Naive B cell (primary cell): ENCODE measurements at places on chromosomes 2 and 18.
A peak's percentile ranks its signal among the peaks of the same experiment; 100 is the strongest.

DNA sequence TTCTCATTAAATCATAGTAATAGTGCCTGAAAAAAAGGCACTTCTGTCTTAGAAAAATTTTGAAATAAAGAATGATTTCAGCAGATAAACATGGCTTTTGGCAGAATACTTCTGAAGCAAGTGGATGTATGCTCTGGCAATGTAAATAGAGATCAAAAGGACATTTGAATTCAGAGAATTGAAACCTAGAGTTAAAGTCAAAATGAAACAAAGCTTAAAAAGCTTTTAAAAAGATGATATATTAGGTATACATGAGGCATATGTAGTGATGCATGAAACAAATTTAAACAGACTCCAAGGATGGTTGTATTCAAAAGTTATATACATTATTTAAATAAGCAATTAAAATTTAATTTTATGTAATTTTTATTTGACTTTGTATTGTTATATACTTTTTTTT is 1344.5 kb upstream of the TMEFF2 start:
- DNase-seq = no peak

DNA sequence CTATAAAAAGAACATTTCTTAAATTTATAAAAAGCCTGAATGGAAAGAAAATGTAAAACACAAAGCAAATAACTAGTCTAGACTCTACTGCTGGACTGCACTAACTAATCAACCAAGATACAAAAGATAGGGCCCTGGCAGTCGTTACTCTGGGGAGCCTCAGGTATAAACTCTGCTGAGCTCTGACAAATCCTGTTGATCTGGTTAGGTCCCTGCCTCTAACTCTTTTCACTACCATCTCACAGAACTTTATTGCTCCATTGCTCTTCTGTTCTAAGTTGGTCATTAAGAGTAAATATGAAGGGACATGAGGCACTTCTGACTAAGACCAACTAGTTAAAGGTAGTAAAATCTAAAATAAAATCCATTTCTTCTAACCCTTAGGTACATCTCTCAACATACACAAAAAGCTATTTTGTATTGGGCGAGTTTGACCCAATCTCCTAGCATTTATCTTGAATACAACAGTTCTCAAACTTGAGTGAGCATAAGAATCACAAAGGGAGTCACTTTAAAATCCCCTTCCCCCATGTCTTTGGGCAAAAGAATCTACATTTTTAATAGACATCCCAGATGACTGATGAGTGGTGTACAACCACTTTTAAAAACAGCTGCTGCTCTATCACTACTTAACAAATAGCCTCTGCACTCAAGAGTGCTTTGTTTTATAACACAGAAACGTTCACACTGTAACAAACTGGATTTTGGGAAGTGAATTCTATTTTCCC is 2.5 kb downstream of the CHN1 start:
- DNase-seq = no peak

GRCh38 chr2:72988041-72988440 is 70.7 kb downstream of the EMX1 start:
- DNase-seq = no peak

DNA sequence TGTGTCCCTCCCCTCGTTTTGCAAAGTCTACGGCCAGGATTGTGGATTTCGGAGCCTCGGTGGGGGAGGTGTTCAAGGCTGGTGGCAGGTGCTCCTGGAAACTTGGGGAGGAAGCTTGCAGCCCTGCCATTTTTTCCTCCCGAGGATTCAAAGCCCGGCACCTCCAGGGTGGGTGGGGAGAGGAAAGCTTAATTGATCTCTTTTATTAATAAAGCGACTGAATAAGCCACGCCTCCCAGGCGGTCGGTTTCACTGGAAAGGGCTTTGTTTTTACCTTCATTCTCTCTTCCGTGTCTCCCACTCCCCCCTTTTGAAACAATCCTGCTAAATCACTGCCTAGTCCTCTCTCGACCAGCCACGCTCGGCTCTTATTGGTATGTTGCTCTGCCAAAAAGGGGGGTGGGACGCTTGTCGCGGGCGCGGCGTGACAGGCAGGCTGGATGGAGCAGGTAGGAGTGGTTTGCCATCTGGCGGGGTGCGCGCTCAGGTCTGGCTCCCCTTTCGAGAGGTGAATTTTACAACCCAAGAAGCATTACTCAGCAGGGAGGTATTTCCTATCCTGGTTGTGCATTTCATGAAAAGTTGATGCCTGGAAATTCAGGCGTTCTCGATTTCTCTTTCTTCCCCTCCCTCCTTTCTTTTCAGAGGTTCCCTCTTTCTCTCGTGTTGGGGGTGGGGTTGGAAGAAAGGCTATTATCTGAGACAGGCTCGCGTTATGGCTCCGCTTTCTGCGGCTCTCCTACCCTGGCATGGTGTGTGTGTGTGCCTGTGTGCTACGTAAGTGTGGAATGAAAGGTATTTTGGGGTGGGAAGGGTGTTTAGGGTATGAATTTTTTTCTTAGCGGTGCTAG is 1.4 kb downstream of the NEDD4L start:
- DNase-seq = peak; percentile 44

DNA sequence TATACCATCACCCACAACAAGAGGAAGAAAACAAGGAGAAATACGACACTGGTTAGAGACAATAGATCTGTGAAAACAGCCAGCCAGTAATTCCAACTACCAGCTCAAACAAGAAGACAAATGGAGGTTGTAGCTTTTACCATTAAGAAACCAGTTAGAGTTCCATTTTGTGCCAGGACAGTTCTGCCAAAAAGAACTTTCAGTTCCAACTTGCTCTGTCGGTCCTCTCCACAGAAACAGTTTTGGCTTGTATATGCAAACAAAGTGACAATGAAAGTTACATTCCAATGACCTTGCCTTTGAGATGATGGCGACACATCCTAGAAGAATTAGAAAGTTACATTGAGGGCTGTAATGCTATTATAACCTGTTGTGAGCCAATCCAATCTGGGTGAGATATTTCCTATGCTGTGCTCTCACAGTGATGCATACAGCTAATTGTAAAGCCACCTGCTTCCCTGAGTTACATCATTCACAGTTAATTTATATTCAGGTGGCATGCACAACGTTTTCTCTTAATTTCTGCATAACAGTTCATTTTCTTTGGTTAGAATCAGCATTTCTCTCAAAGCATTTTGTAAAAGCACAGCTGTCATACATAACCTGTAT is 1378.4 kb upstream of the PIK3C3 start:
- DNase-seq = no peak

GRCh38 chr2:127371037-127371436 is 16.7 kb downstream of the MAP3K2 start:
- no peak for DNase-seq

- no peak for DNase-seq
These were observed 45.5 kb upstream of the UBE2E3 start for GRCh38 chr2:180934911-180935310.

- no peak for DNase-seq
These were observed 206.9 kb upstream of the FSIP2 start for GRCh38 chr2:185531721-185532120.

DNA sequence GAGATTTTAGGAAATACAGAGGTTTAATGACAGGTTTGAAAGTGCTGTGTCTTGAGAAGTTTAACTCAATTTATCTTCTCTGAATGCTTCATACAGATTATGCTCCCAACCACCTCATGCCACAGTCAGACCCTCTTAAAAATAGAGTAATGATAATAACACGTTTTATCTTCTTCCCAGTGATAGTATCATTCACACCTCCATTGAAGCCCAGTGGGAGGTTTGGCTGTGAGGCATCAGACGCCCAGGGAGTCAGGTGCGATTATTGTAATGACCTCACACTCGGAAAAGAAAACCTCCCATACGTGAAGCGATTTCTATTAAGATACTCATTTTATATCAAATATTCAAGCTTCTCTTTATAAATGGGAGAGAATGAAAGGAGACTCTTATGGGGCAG is 366.3 kb downstream of the SETBP1 start:
- DNase-seq = no peak

DNA sequence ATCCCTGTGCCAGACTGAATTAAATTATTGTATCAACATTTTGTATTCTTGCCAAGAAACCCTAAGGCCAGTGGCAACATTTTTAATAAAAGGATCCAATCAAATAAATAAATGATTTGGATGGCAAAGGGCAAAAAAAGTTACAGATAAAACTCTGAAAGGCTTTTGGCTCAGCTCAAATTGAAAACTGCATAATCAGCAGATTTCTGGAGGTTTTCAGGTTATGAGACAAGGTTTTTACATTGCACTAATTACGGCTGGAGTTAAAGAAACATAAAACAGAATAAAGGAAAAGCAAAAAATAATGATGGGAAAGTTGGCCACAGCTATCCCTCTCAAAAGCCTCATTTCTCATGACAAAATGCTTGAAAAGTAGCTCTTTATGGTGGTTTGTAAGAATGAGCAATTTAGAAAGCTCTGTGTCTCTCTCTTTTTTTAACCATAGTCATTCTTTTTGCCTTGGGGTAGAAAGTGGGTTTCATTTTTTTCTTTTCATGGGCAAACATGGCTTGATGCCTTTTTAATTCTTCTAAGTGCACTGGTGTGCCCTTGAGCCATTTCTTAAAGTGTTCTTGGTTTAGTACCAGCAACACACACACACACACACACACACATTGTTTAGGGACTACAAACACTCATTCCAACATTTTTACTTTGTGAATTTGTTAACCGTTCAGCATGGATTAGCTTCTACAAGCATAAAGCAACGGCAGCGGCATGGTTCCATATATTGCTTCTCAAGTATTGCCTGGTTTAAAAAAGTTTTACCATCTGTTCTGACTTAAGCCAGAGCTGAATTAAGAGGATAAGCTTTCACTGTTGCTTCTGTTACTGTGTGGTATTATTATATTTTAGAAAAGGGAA is 747.1 kb upstream of the FSHR start:
- DNase-seq = no peak

GRCh38 chr2:105274046-105274445 is 32.5 kb downstream of the GPR45 start:
- no peak for DNase-seq

- DNase-seq = no peak
These were observed 49.2 kb downstream of the ICA1L start for GRCh38 chr2:202822411-202822810.
